ENCODE measurements at places on chromosomes 4 and X.

GRCh38 chr4:150395872-150396271 lies 186.1 kb upstream of the MAB21L2 start:
- H3K27me3 ChIP-seq, result no peaks in the 10 kb centered on the region
- peaks cover 35% of the 10 kb centered on the region for H3K36me3 ChIP-seq
- H3K4me1 ChIP-seq, result peaks cover 15% of the 10 kb centered on the region
- peak; percentile 55 for DNase-seq

- no peak overlapping the region for H3K27ac ChIP-seq
- H3K4me3 ChIP-seq, result no peak overlapping the region
- DNase-seq, result no peak
- H3K4me1 ChIP-seq, result peaks cover 16% of the 10 kb centered on the region
- H3K36me3 ChIP-seq, result peaks cover 2% of the 10 kb centered on the region
- no peaks in the 10 kb centered on the region for H3K27me3 ChIP-seq
Measured at GRCh38 chrX:1224954-1225353, 12.5 kb upstream of the CRLF2 start.

DNA sequence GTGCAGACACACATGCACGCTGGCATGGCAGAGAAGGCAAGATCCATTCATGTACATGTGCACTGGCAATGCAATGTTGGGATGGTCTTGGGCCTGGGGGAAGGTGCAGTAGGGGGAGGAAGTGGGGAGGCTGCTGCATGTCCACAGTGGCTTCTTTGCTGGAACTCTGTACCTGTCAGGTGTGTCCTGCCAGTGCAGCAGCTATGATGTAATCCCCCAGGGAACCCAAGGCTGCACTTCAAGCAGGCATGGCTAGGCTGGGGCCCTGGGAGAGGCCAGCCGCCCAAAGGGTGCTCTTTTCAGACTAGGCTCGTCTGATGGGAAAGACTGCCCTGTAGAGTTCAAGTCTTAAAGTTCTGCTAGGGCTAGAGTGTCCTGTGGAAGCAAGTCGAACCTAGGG lies 1304.0 kb downstream of the FAM133A start:
- no peaks in the 10 kb centered on the region for H3K36me3 ChIP-seq
- H3K4me3 ChIP-seq, result no peak overlapping the region
- DNase-seq, result no peak
- H3K4me1 ChIP-seq, result no peaks in the 10 kb centered on the region
- no peak overlapping the region for H3K27ac ChIP-seq

DNA sequence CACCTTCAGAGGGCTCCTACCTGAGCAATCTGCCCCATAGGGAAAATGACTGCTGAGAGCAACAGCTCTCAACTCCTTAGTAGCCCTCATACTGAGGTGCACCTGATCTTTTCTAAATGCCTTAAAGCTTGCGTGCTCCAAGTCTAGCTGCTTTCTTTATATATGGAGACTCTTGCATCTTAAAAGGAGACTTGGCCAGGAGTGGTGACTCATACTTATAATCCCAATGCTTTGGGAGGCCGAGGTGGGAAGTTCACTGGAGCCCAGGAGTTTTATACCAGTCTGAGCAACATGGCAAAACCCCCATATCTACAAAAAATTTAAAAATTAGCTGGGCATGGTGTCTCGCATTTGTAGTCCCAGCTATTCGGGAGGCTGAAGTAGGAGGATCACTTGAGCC lies 78.1 kb upstream of the TRIM2 start:
- H3K36me3 ChIP-seq, result no peaks in the 10 kb centered on the region
- no peaks in the 10 kb centered on the region for H3K27me3 ChIP-seq
- no peak overlapping the region for H3K4me3 ChIP-seq

GRCh38 chr4:69096810-69097209 lies 536 bp downstream of the UGT2B7 start:
- H3K4me3 ChIP-seq, result no peak overlapping the region
- no peak for DNase-seq
- no peaks in the 10 kb centered on the region for H3K4me1 ChIP-seq

DNA sequence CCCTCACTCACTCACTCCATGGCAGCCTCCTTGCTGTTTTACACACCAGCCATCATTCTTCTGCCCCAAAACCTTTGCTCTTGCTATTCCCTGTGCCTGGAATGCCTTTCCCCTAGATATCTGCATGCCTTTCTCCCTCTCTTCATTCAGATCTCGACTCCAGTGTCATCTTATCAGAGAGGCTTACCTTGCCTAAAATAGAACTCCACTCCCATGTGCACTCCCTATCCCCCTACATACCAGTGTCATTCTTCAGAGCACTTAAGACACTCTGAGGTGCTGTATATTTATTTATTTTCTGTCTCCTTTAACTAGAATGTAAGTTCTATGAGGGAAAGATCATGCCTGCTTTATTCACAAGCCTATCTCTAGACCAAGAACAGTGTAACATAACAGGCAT lies 45.1 kb downstream of the ZGRF1 start:
- no peak overlapping the region for H3K27ac ChIP-seq
- DNase-seq, result no peak
- peaks cover 2% of the 10 kb centered on the region for H3K4me1 ChIP-seq
- no peak overlapping the region for H3K4me3 ChIP-seq
- H3K27me3 ChIP-seq, result no peaks in the 10 kb centered on the region

DNA sequence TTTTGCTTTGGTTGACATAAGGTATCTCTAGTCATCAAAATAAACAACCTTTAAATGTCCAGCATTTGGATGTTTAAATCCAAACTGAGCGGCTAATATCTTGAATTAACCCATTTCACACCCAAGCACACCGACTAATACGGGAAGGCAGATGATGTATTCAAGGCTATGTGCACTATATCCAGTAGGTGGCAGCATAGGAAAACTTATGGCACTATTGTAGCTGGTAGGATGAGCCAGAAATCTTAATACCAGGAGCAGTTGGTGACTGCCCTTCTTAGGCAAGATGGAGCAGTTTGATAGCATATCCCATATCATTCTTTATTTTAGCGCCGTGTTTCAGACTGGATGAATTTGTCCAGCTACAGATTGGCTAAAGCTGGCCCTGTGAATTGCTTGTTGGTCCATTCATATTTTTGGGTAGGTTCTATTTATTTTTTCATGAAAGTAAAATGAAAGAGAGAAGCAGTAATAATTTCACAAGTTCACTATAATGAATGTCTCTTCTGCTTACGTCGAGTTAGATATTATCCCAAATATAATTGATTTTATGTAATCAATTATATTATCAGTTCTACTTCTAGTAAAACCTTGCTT lies 24.4 kb downstream of the UCHL1 start:
- H3K4me1 ChIP-seq, result no peaks in the 10 kb centered on the region
- H3K4me3 ChIP-seq, result no peak overlapping the region
- DNase-seq, result peak; percentile 32
- no peaks in the 10 kb centered on the region for H3K36me3 ChIP-seq

DNA sequence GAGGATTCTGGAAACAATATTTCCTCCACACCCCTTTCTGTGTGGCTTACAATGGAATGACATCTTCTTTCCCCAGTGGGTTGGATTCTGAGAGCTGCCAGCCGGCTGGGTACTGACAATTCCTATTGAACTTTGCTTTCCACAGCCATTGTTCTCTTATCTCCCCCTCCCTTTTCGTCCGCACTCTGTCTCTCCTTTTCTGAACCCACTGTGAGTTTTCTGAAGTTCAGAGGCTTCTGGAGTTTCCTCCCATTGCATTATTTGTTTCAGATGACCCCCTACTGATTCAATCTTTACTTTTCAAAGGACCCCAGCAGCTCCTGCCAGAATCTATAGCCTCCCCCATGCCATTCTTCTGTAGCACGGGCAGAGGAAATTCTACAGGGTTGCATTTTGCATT lies 10.4 kb downstream of the SMPX start:
- DNase-seq, result no peak
- H3K4me3 ChIP-seq, result no peak overlapping the region
- no peaks in the 10 kb centered on the region for H3K4me1 ChIP-seq

DNA sequence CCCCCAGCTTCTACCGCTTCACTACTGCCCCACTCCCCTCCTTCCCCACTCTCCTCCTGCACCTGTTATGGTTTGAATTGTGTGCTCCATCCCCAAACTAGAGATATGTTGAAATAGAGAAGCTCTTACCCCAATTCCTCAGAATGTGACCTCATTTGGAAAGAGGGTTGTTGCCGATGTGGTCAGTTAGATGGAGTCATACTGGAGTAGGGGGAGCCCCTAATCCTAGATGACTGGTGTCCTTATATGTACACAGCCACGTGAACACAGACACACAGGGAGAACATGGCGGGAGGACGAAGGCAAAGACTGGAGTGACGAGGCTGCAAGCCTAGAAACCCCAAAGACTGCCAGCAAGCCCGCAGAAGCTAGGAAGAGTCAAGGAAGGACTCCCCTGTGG lies 84.3 kb downstream of the FHDC1 start:
- peaks cover 2% of the 10 kb centered on the region for H3K27me3 ChIP-seq
- no peak overlapping the region for H3K4me3 ChIP-seq
- H3K27ac ChIP-seq, result no peak overlapping the region
- DNase-seq, result no peak
